ENCODE measurements at places on chromosomes 12 and 14. TPM values are rescaled to one million over a fixed set of nuclear protein-coding genes. Genes with fewer than 3 reads are reported as not detected.

ADAMTS20 gene
- total RNA-seq: not detected

SMOC1 gene
- total RNA-seq: 0.04 TPM

ARHGEF40 gene
- total RNA-seq: 6.2 TPM

PIWIL1 gene
- total RNA-seq: not detected

TBC1D30 gene
- 19.9 TPM for total RNA-seq

DHRS1 gene
- total RNA-seq: 6.4 TPM

Data from pulmonary artery endothelial cell (primary cell).